NCI-H1417 treated with DMSO at 0.1 percent for 48 hours (cell line): ENCODE measurements at places on chromosomes 12 and 14.

DNA sequence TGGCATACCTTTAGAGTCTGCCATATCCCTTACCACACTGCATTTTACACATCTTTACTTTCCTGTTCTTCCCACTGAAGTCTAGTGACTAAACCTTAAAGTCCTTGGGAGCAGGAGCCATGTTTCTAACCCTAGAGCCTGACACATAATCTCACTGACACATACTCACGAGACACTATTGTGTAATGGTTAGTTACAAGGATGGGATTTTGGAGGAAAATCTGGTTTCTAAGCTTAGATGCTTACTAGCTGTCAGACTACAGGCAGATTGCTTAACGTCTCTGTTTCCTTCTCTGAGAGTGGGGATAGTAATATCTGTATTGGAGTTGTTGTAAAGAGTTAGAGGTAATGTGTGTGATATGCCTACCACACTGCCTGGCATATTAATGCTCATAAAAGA, 6.2 kb upstream of the DYRK4 start:
- DNase-seq = no peak

DNA sequence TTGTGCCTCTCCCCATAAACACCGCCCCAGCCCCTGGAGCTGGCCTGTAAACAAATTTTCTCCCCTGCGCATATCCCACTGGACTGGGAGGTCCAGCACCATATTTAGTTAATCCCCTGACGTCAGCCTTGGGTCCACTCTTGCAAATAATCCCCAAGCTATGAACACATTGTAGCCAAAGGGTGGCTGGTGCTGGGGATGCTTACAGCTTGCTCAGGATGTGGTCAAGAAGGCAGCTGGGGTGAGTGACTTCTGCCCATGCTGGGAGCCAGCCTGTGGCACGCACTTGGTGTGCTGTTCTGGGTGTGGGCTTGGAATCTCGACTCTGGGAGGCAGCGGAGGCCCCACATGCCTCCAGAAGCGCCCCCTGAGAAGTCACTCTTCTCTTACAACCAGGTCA, 32.1 kb downstream of the CMKLR1 start:
- DNase-seq = no peak

- DNase-seq = no peak
Observed at GRCh38 chr14:77502109-77502782, 3.6 kb upstream of the ISM2 start.

GRCh38 chr12:80567401-80567800, 123.4 kb downstream of the PTPRQ start:
- DNase-seq = no peak

DNA sequence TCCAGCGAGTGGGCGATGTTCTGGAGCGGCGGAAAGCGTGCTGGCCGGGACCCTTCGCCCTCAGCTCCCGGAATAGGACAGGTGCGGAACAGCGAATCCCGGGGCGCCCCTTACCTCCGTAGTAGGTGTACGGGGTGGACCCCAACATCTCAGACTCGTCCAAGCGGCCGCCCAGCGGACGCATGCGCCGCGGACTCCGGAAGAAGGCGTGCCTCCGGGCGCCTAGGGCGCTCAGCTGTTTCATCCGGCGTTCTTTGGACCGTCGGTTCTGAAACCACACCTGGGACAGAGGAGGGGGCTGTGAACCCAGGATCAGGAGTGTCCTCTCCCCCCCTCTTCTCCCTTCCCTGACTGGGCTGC, 4.5 kb downstream of the LHX5 start:
- no peak for DNase-seq

GRCh38 chr14:75184492-75184891, 8.1 kb upstream of the TMED10 start:
- DNase-seq = no peak

DNA sequence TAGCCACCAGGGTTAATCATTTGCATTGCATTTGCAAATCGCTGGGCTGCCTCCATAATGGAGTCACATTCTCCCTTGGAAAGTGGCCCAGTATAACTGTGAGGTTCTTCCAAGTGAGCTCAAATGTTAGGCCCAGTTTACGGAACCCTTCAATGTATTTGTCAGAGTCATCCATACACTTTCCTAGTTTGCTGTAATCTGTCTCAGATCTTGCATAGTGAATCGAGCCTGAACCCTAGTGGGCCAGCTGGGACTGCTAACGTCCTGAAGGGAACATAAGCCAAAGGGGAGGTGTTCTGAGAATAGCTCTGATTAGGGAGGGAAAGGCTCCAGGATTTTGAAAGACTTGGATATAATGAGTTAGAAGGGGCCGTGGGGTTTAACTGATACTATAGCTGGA, 406.3 kb downstream of the SLC6A15 start:
- no peak for DNase-seq

DNA sequence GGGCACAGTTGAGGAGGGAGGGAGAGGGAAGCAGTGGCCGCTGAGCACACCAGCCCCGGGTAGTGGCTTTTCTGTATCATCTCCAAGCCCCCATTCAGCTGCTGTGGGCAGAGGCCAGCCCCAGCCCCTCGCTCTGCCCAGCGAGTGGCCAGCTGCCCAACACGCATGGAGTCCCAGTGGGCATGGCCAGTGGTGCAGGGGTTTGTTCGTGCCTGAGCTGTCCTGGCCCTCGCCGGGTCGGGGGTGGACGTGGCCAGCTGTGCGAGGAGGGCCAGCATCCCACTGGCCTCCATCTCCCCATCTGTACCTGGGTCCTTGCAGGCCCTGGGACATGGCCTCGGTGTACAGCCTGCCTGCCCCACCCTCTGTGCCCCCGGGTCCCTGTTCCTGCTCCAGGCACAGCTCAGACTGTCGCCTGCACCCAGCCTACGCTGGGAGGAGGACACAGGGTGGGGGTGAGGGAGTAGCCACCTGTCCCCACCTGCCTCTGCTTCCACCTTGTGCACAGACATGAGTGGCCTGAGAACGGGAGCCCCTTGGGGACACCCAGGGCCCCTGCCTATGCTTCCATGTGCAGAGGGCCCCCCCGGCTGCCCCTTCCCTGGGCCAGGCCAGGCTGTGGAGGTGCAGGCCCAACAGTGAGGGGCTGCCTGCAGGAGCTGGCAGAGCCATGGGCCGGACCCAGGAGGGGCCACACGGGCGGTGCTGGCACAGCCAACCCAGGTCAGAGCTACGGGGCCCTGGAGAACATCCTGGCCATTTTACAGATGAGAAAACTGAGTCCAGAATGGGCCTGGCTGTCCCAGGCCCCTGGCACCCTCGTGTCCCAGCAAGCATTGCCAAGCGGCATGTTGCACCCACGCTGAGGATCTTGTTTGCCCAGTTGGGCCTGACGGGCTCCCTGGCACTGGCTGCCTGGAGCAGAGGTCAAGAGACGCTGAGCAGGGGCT, 4.3 kb downstream of the INF2 start:
- DNase-seq = no peak

- DNase-seq = no peak
Observed at GRCh38 chr12:45357539-45358417, 141.9 kb downstream of the ANO6 start.

GRCh38 chr14:66365388-66365787, 120.8 kb upstream of the CCDC196 start:
- DNase-seq = no peak

DNA sequence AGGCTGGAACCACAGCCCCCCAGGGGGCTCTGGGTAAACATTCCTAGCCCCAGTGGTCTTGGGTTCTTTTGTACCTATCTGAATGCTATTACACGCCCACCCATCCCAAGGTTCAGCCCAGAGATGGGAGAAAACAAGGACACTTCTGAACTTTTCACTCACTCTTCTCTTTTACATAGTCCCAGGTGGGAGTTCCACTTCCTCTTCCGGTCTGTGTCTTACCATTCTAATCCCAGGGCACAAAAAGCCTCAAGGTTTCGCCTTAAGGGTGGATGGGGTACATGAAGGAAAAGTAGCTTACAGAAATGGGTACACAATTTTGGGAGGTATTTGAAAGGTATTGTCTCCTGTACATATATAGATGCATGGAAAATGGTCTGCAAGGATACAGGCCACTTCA, 79.0 kb downstream of the TMEM30B start:
- DNase-seq = no peak
